ENCODE measurements at places on chromosomes 11 and 22.

DNA sequence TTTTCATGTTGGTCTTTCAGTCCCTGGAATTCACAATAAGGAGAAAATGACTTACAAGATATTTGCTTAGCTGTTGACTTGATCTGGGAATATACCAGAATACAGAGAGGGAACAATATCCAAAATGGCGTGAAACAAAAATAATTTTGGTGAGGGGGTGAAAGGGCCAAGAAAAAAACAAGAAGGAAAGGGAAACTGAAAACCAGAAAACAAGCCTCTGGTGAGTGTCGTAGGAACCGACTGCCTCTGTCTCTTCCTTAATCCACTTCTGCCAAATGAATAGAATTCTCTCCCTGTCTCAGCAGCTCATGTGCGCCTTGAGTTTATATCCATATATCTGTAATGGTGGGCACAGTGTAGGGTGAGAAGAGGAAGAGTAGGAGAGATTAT is 367.6 kb downstream of the ETS1 start:
- DNase-seq = no peak

GRCh38 chr22:22855617-22856308 is 31.9 kb upstream of the IGLL5 start:
- DNase-seq = no peak

DNA sequence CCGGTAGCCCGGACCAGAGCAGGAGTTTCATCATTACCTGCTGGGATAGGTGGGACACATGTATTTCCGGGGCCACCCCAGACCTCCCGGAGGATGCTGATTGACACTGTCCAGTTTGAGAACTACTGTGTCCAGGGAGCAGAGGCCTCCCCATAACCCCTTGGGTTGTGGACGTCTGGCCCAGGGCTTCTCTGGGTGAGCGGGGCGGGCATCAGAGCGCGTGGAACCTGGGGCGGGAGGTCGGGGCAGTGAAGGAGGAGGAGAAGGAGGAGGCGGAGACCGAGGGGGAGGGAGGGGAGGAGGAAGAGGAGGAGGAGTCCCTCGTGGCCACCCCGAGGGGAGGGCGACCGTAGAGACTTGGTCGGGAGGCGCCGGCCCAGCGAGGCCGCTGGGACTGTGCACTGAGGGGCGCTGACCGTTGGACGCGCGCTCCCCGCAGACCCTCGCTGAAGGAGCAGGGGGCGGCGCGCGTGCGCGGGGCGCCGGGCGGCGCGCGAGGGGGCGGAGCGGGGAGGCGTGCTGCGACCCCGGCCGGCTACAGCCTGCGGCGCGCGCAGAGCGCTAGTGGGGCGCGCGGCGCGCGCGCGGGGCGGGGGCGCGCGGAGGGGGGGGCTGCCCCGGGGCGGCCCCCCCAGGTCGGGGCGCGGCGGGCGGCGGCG is at the start of gene GRK3:
Gene GRK3, plus strand, starts transcription at position 356 of the 659 bp plus-strand sequence. CDS start 366 bp downstream, outside the sequence.
- DNase-seq = peak; percentile 43

DNA sequence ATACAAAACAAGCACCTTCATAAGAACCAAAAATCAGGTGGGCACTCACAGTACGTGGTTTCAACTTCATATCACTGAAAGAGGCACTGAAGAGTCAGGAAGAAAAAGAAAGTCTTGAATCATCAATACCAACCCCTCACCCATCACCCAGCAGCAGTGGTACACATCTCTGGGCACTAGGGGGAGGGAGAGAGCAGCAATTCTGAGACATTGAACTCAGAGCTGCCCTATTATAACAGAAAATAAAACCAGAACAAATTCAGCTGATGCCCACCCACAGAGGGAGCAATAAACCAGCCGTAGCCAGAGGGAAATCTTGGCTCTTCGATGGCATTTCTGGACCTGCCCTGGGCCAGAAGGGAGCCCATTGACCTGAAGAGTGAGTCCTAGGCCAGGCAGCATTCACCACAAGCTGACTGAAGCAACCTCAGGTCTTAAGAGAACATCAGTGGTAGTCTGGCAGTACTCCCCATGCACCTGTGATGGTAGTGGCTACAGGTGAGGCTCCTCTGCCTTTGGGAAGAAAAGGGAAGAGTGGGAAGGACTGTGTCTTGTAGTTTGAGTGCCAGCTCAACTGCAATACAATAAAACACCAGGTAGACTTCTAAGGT is 42.2 kb upstream of the FAM181B start:
- peak; percentile 12 for DNase-seq

DNA sequence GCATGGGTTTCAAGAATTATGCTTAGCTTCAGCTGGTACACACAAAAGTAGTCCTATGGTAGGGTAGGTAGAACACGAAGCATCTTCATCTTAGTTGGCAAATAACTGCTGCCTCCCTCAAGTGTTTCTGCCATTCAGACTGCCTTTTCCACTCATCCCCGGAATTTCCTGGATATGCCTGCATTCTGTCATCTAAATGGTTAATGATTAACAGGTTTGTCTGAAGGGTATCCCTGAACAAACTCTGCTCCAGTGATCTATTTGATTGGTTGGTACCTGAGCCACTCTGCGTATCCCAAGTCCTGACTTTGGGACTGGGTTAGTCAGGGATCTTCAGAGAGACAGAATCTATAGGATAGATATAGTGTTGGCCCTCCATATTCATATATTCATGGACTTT is 272.3 kb upstream of the RAG2 start:
- DNase-seq = no peak

All from stimulated activated CD4-positive, alpha-beta T cell treated with anti-CD3 and anti-CD28 coated beads, TNF-alpha, amount 100 ng/mL, for 48 hours (primary cell).